ENCODE measurements at places on chromosomes 1 and 21.

DNA sequence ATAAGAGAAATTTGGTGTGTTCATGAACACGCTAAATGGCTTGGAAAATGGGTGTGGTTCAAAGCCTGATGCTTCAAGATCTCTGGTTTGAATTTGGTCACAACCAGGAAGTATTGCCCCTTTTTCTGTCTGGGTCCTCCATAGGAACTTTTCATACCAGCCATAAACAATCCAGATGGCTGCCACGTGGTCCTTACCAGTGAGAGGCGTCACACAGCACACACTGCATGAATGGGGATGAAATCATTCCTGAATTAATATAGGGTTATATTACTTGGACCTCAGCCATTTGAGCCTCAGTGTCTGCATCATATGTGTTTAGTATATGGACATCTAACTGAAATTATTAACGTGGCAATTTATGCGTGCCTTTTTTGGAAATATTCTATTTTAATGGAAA, 64.0 kb downstream of the PRRX1 start:
- no peak for DNase-seq

DNA sequence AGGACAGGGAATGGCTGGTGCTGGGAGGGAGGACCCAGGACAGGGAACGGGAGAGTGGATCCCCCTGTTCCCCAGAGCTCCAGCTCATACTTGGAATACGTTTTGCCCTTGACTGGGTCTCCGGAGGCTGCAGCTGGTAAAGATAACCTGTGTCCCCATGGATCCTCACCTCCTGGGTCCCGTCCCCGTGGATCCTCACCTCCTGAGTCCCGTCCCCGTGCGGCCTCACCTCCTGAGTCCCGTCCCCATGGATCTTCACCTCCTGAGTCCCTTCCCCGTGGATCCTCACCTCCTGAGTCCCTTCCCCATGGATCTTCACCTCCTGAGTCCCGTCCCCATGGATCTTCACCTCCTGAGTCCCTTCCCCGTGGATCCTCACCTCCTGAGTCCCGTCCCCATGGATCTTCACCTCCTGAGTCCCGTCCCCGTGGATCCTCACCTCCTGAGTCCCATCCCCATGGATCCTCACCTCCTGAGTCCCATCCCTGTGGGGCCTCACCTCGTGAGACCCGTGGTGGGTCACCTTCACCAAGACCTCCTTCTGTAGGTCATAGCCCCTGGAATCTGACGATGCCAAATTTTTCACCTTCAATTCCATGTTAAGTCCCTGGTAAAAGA, 61.4 kb downstream of the SCCPDH start:
- DNase-seq: no peak

GRCh38 chr1:2633936-2634491, 1.2 kb upstream of the MMEL1 start:
- DNase-seq: no peak

DNA sequence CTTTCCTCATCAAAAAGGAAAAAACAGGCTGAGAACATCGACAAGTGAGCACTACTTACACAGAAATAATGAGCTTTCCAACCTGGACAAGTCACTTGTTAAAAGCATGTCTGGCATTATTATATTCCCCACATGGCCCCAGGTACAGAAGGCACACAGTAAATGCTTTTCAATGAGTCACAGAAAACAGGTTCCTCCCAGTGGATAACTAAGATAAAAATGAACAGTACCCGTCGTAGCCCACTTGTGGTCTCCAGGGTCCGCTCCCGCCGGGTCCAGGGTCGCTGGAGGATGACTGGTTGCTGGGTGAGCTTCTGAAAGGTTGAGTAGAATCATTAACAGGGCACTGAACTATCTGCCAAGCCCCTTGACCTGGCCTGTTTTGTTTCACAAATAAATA, 186.6 kb downstream of the SIPA1L2 start:
- no peak for DNase-seq

- no peak for DNase-seq
Measured at GRCh38 chr21:45019076-45019886, 55.1 kb upstream of the ADARB1 start.

DNA sequence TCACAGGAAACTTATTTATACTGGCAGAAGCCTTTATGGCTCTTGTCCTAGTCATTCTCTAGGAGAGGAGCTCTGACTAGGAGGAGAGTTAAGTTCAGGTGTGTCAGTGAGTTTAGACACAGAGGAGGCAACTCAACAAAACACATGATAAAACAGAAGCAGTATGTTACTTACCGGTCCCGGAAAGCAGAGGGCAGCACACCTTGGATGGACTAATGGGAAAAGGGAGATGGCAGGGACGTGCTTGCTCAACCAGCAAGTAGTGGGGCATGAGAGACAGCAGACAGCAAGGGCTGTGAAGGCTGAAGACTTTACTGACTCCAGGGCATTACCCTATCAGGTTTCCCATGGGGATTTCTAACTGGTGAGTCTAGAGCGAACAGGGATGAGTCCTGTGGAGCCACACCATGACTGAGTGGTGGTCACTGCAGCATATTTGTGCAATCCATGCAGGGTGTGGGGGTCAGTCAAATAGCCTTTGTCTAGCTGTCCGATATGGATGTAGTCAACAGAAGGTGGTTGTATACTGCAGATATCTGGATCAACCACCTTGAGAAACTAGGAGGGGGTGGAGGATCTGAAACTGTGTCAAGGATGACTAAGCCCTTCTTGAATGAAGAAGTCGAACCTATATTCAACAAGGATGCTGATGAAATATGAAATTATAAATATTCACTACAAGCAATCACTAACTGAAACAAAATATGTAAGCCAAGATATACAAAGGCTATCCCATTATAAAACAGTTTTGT, 596.3 kb upstream of the CHRM3 start:
- no peak for DNase-seq

DNA sequence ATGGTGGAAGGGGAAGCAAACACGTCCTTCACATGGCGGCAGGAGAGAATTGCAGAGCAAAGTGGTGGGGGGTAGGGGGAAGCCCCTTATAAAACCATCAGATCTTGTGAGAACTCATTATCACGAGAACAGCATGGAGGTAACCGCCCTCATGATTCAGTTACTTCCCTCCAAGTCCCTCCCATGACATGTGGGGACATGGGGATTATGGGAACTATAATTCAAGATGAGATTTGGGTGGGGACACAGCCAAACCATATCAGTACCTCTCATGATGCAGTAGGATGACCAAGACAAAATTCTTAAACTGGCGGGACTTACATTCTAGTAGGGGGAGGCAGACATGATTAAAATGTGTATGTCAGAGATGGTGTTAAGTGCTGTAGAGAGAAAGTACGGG, 38.8 kb downstream of the WNT4 start:
- no peak for DNase-seq

DNA sequence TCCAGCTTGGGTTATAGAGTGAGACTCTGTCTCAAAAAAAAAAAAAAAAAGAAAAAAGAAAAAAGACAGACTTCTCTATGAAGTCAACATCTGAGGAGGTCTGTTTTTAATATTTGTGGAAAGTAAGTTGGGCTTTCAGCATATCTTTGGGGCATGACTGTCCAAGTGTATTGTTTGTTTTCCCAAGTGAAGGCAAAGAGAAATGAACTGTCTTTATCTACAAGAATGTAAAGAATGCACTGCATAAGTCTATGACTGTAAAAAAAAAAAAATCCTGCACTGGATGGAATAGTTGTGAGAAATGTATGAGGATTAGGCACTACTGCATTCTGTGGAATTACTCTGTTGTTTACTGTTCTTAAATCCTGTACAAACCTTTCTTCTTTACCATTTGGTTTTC, 45.6 kb upstream of the TMEM61 start:
- DNase-seq: no peak

DNA sequence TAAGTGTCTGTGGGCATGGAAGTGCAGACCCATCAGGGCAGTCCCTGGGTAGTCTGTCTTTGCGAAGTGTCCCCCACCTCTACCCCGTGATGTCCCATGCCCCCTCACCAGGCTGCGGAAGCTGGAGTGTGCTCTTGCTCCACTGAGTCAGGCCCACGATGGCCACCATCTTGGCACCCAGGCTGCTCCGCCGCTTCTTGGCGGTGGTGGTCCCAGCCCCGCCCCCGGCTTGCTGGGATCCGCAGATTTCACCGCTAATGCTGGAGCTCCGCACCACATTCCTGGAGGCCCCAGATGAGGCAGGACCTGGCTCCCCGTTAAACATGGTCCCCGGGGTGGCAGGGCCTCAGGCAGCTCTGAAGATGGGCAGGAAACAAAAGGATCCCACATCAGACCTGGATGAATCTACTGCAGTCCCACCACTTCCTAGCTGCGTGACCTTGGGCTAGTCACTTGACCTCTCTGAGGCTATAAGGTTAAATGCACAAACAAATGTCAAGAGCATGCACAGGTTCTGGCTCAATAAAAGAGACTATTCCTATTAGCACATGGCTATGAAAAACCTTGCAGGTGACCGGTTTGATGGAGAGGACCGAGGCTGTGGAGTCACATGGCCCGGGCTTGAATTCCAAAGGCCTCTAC, 23.8 kb downstream of the RIMS3 start:
- no peak for DNase-seq

DNA sequence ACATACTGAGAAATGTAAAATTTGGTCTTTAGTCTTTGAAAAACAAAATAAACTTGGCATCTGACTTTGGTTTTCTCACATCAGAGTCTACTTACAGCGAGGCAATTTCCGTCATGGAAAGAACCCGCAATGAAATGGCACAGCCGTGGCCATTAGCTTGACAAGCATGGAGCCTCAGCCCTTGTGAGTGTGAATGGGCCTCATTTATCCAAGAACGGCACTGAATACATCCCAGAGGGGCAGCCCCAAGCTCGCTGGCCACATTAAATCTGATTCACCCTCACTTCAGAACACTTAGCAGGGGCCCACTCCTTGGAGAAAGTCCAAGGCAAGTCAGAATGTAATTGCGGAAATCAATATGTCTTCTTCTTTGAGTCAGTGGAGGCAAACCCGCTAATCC, 64.8 kb downstream of the ERG start:
- no peak for DNase-seq

DNA sequence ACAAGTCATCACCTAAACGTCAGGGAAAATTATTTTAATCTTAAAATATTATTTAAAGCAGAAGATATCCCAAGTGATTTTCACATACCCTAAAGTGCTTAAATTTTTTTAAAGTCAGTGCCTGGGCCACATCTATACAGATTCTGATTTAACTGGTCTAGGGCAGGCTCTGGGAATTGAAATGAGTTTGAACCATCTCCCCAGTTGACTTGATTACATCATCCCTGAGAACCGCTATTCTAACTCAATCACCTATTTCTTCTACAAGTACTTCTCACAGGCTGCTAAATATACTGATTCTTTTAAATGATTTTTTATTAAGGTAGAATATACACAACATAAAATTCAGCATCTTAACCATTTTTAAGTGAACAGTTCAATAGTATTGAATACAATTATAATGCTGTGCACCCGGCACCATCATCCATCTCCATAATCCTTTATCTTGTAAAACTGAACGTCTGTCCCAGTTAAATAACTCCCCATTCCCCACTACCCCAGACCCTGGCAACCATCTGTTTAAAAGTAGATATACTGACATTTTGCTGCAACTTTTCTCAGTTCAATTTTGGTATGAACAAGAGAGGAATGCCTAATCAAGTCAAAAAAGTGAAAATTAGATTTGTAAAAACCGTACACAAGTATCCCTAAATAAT, 19.5 kb downstream of the GART start:
- DNase-seq: no peak

DNA sequence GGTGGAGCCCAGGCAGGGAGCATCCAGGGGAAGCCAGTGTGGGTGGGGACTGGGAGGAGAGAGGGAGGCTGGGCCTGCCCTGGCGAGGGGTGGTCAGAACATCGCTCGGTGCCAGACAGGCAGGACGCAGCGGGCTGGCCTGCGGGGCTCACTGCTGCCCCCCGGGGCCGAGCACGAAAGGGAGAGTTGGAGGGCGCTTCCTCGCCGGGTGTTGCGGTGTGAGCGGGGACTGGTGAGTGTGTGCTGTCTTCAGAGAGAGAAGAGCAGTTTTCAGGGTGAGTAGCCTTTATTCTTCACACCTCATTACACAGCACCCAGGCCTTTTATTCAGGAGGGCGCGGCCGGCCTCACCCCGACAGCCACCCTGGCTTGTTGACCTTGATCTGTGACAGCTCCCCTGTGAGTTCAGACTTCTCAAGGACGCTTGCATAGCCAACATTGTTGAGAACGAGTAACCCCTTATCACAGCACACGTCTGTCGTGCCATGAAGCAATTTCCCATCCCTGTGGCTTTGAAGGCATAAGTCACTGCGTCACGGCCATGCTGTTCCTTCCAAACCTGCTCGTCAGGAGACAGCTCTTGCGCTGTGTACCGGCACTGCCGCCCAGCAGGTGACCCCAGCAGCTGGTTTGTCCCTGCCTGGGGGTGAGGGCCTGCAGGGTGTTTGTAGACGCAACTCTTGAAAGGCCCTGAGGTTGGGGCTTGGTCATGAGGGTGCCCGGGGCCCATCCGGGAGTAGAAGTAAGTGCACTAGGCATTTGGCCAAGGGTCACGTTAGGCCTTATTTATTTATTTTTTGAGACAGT, 54.6 kb downstream of the PRKCZ start:
- no peak for DNase-seq

DNA sequence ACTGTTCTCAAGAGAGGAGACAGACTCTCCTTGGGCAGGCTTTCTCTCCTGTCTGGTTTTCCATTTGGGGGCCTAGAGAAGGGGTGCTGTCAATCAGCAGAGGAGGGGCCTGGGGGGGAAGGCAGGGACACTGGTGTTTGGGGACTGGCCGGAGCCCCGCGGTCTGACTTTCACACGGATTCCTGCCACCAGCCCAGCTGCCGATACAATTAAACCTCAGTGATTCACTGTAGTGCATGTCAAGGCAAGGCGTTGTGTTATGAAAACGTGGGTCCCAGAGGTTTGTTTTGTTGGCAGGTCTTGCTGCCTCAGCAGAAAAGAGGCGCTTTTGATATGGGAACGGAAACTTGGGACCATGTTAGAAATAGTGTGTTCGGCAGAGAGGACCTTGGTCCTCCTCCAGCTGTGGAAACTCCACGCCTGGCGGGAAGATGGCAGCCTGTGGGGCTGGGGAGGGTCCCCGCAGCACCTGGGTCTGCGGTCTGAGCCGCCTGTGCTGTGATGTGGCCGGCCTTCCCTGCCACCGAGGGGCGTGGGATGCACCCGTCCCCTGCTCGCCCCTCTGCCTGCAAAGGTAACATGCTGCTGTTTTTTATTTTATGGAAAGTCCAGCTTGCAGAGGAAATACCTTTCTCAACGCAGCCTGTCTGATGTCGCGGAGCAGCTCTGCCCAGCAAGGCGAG, 47.6 kb downstream of the SPSB1 start:
- no peak for DNase-seq
